Vagina (tissue), 2 donors: ENCODE measurements at places on chromosomes 4 and X. TPM values are rescaled to one million over a fixed set of nuclear protein-coding genes. Genes with fewer than 3 reads are reported as not detected.

DNA sequence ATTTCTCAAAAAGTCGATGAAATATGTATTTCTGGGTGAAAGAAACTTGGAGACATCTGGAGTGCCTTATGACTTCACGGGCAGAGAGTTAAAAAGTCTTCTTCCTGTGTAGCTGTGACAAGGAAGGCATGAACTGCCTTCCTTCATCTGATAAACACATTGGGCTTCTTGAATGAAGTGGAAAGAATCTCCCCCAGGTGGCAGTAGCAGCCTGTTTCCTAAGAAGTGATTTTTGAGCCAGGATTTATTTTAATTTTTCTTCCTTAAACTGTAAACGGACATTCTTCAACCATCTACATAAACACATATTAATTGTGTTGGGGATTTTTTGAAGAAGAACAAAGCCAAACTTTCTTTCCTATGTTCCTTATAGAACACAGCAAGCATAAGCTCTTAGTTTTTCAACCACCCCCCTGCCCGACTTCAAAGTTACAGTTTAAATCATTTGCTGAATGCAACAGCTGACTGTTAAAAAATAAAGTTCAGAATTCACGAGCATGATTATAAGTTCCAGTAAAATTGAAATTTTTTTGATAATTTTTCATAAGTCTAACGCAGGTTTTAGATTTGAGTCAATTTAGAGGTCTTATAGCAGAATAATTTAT is 980 bp upstream of the GIMD1 start:
- H3K4me1 ChIP-seq = no peaks in the 10 kb centered on the region
- H3K4me3 ChIP-seq = no peak overlapping the region

DNA sequence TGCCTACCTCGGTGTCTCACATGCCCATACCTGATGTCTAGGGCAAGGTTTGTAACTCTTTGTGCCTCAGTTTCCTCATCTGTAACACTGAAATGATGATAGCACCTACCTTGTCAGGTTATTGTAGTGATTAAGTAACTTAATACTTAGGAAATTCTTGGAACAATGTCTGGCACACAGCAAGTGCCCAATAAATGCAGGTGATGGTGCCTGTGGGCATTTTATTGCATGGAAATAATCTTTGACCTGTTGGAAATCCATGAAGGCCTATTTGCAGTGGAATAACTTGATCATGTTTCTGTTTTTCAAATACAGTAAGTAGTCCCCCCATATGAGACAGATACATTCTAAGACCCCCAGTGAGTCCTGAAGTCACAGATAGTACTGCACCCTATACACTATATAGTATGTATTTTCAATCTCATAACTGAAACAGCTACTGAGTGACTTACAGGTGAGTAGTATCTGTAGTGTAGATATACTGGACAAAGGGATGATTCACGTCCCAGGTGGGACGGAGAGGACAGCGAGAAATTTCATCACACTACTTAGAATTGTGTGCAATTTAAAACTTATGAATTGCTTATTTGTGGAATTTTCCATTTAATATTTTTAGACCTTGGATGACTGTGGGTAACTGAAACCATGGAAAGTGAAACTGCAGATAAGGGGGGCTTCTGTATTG is 42.1 kb downstream of the AFF1 start:
- no peaks in the 10 kb centered on the region for H3K27me3 ChIP-seq
- no peak overlapping the region for H3K27ac ChIP-seq
- H3K36me3 ChIP-seq = no peaks in the 10 kb centered on the region
- H3K4me3 ChIP-seq = no peak overlapping the region
- H3K4me1 ChIP-seq = peaks cover 33% of the 10 kb centered on the region
- no peak for DNase-seq

Gene FREM3
- total RNA-seq = not detected

Gene ADH6
- not detected for total RNA-seq

DNA sequence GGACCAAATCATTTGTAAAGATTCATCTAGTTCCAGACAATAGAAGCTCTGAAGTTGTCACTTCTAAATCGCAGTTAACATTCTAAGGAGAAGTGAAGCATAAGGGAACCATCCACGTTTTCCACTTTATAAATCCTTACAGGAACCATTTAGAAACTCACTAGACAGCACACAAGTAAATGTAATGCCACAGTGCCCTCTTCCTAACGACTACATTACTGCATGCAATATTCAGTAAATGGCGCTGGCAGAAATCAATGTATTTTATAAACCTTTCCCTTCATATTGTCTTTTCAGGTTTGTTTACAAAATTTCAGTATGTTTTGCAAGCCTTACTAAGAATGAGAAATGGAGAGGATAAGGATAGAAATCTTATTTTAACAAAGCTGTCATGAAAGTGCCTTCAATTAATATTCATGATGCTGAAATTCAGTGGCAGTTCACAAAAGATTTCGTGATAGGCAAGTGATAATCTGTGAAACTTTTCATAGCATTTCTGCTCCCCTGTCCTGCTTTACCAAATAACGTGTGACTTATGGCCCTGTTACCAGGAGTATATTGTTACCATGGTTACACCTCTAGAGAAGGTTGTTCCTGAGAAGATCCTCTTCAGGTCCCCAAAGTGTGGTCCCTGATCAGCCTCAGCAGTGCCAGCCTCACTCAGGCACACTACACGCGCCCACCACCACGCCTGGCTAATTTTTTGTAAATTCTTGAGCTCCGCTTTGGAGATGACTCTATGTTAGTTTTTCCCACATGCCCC is 54.2 kb downstream of the TMA16 start:
- no peak overlapping the region for H3K4me3 ChIP-seq
- H3K27ac ChIP-seq = no peak overlapping the region
- H3K27me3 ChIP-seq = no peaks in the 10 kb centered on the region
- no peak for DNase-seq
- peaks cover 10% of the 10 kb centered on the region for H3K4me1 ChIP-seq

GRCh38 chr4:118911238-118911703 is 22.6 kb downstream of the SYNPO2 start:
- no peak for DNase-seq
- H3K4me1 ChIP-seq = peaks cover 22% of the 10 kb centered on the region
- H3K27me3 ChIP-seq = no peaks in the 10 kb centered on the region
- no peak overlapping the region for H3K27ac ChIP-seq

Gene LONRF3
- total RNA-seq = 9.8 TPM

Gene NUDT10
- total RNA-seq = 15.5 TPM

DNA sequence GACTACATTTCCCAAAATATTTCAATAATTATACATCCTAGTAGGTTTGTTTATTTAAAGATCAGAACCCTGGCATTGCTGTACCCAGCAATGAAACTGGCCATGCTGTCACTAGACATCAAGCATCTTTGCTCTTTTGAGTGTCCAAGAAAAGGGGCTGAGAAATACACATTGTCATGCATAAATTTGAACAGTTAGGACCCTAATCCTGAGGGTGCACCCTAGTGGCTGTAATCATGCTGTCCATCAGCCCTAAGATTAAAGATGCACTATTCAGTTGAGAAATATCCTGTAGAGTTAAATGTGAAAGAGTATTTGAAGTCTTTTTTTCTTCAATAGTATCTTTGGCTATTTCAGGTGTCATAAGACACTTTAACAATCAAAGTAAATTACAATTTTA is 108.8 kb downstream of the NFKB1 start:
- peaks cover 15% of the 10 kb centered on the region for H3K4me1 ChIP-seq
- H3K27ac ChIP-seq = no peak overlapping the region
- no peak overlapping the region for H3K4me3 ChIP-seq
- no peaks in the 10 kb centered on the region for H3K27me3 ChIP-seq

GRCh38 chrX:53237056-53237455 is 12.0 kb upstream of the KDM5C start:
- no peak overlapping the region for H3K4me3 ChIP-seq
- no peaks in the 10 kb centered on the region for H3K27me3 ChIP-seq
- H3K4me1 ChIP-seq = no peaks in the 10 kb centered on the region
- H3K36me3 ChIP-seq = no peaks in the 10 kb centered on the region
- H3K27ac ChIP-seq = no peak overlapping the region

DNA sequence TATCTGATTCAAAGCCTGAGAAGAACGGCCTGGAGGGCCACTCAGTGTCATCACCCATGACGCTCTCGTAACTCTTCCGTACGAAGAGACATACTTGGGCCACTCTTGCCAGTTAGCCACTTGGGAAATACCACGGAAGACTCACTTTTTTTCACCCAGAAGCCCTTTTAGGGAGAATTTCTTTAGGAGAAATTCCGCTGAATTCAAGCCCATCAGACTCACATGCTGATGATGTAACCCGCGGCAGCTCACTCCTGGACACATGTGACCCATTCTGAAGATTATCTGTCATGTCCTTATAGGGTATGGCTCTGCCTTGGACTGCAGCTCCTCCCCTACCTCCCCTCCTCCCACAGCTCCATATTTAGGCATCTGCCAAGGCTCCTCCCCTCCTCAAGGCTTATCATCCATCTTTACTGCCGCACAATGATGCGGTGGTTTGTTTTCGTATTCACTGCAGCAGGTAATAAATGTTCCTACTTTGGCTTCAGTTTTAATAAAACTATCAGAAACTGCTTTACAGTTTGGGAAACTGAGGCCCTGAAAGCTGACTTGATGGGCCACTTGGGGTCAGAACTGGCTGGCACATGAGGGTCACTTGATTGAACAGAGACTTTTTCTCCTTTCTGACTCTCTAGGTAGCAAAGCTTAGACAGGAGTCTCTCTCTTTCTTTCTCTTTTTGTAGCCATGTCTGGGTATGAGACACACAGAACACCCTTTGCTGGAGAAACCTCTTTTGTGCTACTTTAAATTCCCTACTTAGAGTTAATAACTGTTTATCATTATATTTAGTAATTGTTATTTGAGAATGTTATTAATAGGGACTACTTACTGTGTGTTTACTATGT is 42.1 kb downstream of the RHOH start:
- no peaks in the 10 kb centered on the region for H3K27me3 ChIP-seq
- H3K4me3 ChIP-seq = no peak overlapping the region
- H3K27ac ChIP-seq = no peak overlapping the region
- H3K4me1 ChIP-seq = peaks cover 7% of the 10 kb centered on the region
- DNase-seq = no peak
- H3K36me3 ChIP-seq = no peaks in the 10 kb centered on the region

Gene CENPVL1
- total RNA-seq = not detected

DNA sequence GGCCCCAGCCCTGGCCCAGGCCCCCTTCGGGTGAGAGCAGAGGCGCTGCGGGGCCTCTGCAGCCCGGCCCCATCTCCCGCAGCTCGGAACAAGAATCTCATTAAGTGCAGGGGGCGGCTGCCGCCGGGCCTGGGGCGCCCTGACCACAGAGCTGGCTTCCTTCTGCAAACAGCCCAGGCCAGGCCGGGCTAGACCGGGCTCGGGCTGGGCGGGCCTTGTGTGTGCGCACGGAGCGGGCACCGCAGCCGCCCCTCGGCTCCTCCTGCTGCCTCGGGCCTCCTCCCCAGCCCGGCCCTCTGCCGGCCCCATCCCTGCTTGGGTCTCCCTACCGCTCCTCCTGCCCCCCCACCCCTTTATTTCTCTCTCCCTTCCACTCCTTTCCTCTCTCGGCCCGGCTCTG is 83.3 kb downstream of the EFNB1 start:
- H3K36me3 ChIP-seq = no peaks in the 10 kb centered on the region
- H3K4me3 ChIP-seq = no peak overlapping the region
- no peak for DNase-seq
- H3K27me3 ChIP-seq = no peaks in the 10 kb centered on the region
- no peaks in the 10 kb centered on the region for H3K4me1 ChIP-seq

DNA sequence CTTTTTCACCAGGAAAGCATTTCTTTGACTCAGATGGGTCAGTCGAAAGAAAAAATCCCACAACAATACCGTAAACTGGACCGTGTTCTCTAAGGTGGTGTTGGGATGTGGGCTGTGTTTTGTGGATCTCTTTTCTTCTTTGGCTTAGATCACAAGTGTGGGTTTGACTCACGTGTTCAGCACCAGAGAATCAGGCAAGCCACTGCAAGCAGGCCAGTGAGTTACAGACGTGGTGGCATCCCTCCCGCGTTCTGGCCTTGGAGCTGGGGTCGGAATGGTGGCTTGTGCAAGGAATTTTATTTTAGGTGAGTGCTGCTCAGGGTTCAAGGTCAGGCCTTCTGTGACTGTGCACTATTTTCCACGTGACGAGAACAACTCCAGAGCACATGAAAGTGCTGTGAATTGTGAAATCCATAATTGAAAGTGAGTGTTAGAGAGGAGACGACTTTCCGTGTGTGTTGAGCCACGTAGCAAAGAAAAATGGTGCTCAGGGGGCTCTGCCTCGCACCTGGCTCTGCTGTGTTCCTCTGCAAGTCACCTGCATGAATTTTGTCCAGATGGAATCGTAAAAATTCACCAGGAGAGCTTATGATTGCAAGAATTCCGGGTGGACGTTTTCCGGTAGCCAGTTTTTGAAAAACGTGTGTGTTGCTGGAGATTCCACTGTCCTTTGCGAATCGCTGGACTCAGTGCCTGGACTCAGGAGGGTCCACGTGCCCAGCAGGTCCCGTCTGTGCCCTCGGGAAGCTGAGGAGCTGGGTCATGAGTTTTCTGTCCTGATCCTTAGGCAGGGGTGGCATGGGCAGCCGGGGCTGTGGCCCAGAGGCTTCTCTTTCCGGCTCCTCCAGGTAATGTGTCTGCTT is 33.6 kb upstream of the HGFAC start:
- DNase-seq = no peak
- no peak overlapping the region for H3K4me3 ChIP-seq
- H3K4me1 ChIP-seq = peaks cover 12% of the 10 kb centered on the region
- H3K27me3 ChIP-seq = no peaks in the 10 kb centered on the region

- no peak overlapping the region for H3K4me3 ChIP-seq
- no peaks in the 10 kb centered on the region for H3K4me1 ChIP-seq
- H3K36me3 ChIP-seq = no peaks in the 10 kb centered on the region
- no peak overlapping the region for H3K27ac ChIP-seq
- no peaks in the 10 kb centered on the region for H3K27me3 ChIP-seq
These were observed 378.3 kb upstream of the NDST4 start for GRCh38 chr4:115491686-115492085.

GRCh38 chr4:32102896-32103295 is 1382.7 kb downstream of the PCDH7 start:
- no peaks in the 10 kb centered on the region for H3K27me3 ChIP-seq
- no peaks in the 10 kb centered on the region for H3K36me3 ChIP-seq

Gene STK26
- 18.9 TPM for total RNA-seq

Gene ZNF718
- 5.9 TPM for total RNA-seq

DNA sequence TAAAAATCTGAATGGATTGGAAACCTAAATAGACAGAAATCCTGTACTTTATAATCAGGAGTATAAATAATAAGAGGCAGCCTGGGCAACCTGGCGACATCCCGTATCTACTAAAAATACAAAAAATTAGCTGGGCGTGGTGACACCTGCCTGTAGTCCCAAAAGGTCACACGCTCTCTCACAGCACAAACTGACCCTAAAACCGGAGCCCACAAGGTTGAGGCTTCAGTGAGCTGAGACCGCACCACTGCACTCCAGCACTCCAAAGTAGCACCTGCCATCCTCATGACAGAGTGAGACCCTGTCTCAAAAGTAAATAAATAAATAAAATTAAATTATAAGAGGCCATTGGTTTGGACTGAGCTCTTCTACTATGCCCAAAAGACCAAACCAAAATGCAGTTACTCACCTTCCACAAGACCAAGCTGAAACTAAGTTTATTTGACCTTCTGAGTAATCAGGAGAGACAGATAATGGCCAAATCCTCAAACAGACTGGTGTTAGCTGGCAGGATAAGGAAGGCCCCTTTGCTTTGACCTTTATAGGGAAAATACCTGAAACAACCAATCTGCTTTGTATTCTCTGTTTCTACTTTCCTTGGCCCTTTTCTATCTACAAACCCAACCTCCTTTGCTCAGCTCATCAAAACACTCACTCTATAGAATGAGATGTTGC is 3.2 kb upstream of the GRSF1 start:
- H3K4me1 ChIP-seq = peaks cover 7% of the 10 kb centered on the region
- no peaks in the 10 kb centered on the region for H3K27me3 ChIP-seq
- H3K4me3 ChIP-seq = no peak overlapping the region

- H3K4me1 ChIP-seq = no peaks in the 10 kb centered on the region
- H3K27ac ChIP-seq = no peak overlapping the region
- no peak overlapping the region for H3K4me3 ChIP-seq
- no peaks in the 10 kb centered on the region for H3K36me3 ChIP-seq
- no peaks in the 10 kb centered on the region for H3K27me3 ChIP-seq
These were observed 39.1 kb upstream of the ANXA3 start for GRCh38 chr4:78512357-78512920.

Gene TRAM1L1
- total RNA-seq = 1.5 TPM
